ENCODE measurements at places on chromosomes 5 and 9. TPM values are rescaled to one million over a fixed set of nuclear protein-coding genes. Genes with fewer than 3 reads are reported as not detected.

NKD2 gene
- total RNA-seq, result 5.3 TPM

CDH9 gene
- total RNA-seq, result 57.4 TPM

TMEM167A gene
- 197 TPM for total RNA-seq

PDE6A gene
- not detected for total RNA-seq

NR4A3 gene
- total RNA-seq, result 2.1 TPM

EDIL3 gene
- 114 TPM for total RNA-seq

TNFSF15 gene
- 0.23 TPM for total RNA-seq

PLEKHG4B gene
- total RNA-seq, result 4.2 TPM

IFNA13 gene
- not detected for total RNA-seq

LSM11 gene
- total RNA-seq, result 95.5 TPM

FOXD4L3 gene
- 0.23 TPM for total RNA-seq

GLDC gene
- 26.3 TPM for total RNA-seq

TTC16 gene
- total RNA-seq, result 0.23 TPM

ZNF354C gene
- 42.2 TPM for total RNA-seq

SLC6A7 gene
- total RNA-seq, result 20.5 TPM

GDNF gene
- 0.23 TPM for total RNA-seq

SETX gene
- total RNA-seq, result 79.4 TPM

HK3 gene
- 1.2 TPM for total RNA-seq

SPINK13 gene
- total RNA-seq, result not detected

LTC4S gene
- 2.1 TPM for total RNA-seq

COL23A1 gene
- 4.2 TPM for total RNA-seq

ZNF366 gene
- total RNA-seq, result 2.1 TPM

IFNB1 gene
- total RNA-seq, result not detected

TAF1L gene
- total RNA-seq, result under 0.01 TPM

ITGA2 gene
- 4.4 TPM for total RNA-seq

PLPP7 gene
- total RNA-seq, result 9.2 TPM

HEMGN gene
- 4.2 TPM for total RNA-seq

TTLL11 gene
- 42.0 TPM for total RNA-seq

FGF1 gene
- total RNA-seq, result 22.4 TPM

FBP2 gene
- 0.23 TPM for total RNA-seq

KIF12 gene
- 0.92 TPM for total RNA-seq

All from diencephalon (tissue), 1 donor.